Calu3 (cell line): ENCODE measurements at places on chromosomes 3 and 15.

GRCh38 chr15:39083213-39083612 lies 497.7 kb upstream of the THBS1 start:
- no peak for DNase-seq

GRCh38 chr3:50658831-50659230 lies 15.9 kb upstream of the DOCK3 start:
- no peak for DNase-seq

- DNase-seq: no peak
Measured at GRCh38 chr3:54273791-54274190, 151.4 kb downstream of the CACNA2D3 start.

DNA sequence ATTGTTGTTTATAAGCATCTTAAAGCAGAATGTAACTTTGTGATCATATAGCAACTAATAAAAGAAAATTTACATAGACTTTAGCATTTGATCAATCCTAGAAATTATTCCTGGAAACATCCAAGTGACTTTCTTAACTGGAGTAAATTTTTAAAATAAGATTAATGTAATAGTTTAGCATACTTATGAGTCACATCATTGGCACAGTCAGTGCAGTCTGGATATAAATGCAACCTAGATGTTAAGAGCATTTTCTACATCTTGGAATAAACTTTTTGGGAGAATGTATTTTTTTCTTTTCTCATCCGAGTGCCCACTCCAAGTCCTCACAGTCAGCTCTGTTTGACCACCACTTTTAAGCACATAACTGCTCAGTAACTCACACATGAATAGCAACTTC lies 324.6 kb upstream of the PLSCR5 start:
- no peak for DNase-seq

- DNase-seq: no peak
Measured at GRCh38 chr3:15977090-15977489, 179.3 kb upstream of the ANKRD28 start.
